ENCODE measurements at places on chromosomes 3 and 15.

GRCh38 chr3:4580346-4581123 lies 87.4 kb downstream of the ITPR1 start:
- no peak for DNase-seq

DNA sequence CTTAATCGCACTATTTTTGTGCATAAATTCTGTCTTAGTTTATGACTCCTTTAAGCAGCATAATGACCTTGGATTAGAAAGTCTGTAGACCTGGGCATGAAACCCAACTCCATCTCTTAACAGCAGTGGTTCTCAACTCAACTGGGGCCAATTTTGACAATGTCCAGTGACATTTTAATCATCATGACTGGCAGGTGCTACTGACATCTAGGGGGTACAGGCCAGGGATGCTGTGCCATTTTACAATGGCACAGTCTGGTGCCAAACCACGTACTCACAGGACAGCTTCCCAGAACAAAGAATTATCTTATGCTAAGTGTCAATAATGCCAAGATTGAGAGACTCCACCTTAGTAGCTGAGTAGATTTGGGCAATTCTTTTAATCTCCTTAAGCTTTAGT lies 405.0 kb downstream of the NTRK3 start:
- DNase-seq = no peak

DNA sequence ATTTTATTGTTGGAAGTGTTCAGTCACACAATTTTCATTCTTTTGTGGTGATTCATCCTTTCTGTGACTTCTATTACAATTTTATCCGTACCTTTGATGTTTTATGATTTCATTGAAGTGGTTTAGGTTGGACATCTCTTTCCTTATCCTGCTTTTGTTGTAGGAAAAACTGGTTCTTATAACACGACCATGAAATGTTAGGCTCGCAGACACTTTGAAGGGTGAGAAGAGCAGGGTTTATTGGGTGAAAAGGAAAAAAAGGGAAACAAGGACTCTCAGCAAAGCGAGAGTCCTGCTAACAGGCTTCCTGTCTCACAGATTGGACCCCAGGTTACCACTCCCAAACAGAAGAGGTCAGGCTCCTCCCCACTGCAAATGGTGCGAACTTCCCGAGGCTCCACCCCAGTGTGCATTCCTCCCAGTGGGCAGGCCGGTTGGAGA lies 257.4 kb downstream of the STXBP5L start:
- no peak for DNase-seq

DNA sequence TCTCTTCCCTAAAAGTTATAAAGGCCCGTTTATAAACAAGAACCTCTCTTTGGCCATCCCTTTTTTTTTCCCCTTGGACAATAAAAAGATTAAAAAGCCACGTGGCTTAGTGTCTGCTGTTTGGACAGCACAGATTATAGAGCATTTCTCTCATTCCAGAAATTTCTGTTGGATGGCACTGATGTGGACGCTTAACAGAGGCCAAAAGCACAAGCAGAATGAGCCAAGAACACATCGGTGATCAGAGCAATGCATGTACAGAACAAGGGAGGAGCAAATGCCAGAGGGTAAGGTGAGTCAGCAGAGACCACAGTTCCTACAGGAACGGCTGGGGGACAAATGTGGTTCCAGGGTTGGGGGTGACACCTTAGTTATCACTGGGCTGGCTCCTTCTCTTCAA lies 30.3 kb upstream of the CTNNB1 start:
- DNase-seq = peak; percentile 14

- no peak for DNase-seq
These were observed 145.5 kb upstream of the UMPS start for GRCh38 chr3:124584552-124585391.

DNA sequence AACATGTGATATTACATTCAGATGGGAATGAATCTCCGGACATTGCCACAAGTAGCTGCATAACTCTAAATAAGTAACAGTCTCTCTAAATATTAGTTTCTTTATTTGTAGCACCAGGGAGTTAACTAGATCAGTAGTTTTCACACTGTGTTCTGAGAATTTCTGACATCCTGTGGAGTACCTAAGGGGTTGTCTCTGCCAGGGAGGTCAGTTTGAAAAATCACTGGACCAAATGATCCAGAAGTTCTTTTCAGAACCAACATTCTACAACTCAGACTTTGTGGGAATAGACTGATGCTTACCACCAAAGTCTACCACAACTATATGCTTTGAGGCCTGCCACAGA lies 9.0 kb upstream of the ILDR1 start:
- no peak for DNase-seq

GRCh38 chr3:119239206-119239820 lies 1.4 kb downstream of the B4GALT4 start:
- DNase-seq = no peak

GRCh38 chr3:112303764-112304325 lies 9.8 kb upstream of the SLC9C1 start:
- no peak for DNase-seq

GRCh38 chr3:72964633-72965032 lies 32.0 kb upstream of the PPP4R2 start:
- no peak for DNase-seq

GRCh38 chr3:112030901-112031300 lies 3.6 kb upstream of the TMPRSS7 start:
- DNase-seq = no peak

GRCh38 chr15:78658823-78659222 lies 17.8 kb upstream of the CHRNB4 start:
- DNase-seq = no peak

DNA sequence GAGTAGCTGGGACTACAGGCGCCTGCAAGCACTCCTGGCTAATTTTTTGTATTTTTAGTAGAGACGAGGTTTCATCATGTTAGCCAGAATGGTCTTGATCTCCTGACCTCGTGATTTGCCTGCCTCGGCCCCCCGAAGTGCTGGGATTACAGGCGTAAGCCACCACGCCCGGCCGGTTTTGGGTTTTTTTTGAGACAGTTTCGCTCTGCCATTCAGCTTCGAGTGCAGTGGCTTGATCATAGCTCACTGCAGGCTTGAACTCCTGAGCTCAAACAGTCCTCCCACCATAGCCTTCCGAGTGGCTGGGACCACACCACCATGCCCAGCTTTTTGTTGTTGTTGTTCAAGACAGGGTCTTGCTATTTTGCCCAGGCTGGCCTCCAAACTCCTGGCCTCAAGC lies 16.0 kb upstream of the SCAP start:
- no peak for DNase-seq

- DNase-seq = no peak
These were observed 33.6 kb downstream of the DMXL2 start for GRCh38 chr15:51588966-51589365.

- no peak for DNase-seq
These were observed 112.7 kb downstream of the PROS1 start for GRCh38 chr3:93861017-93861416.

DNA sequence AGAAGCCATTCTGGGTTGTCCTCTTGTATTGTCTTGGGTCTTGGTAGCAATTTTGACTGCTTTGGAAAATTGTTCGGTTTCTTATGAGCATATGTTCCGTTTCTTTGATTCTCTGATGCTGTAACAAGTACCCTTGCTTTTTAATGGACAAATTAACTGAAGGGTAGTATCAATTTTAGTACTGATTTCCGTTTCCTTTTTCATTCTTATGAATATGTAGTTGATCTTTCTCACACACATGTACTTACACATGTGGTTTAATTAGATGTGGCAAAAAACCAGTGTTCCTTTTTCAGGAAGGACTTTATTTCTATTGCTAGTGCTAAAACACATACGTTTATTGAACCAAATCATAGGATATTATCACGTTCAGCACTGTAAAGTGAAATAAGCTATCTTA lies 119.1 kb downstream of the TCF12 start:
- no peak for DNase-seq

DNA sequence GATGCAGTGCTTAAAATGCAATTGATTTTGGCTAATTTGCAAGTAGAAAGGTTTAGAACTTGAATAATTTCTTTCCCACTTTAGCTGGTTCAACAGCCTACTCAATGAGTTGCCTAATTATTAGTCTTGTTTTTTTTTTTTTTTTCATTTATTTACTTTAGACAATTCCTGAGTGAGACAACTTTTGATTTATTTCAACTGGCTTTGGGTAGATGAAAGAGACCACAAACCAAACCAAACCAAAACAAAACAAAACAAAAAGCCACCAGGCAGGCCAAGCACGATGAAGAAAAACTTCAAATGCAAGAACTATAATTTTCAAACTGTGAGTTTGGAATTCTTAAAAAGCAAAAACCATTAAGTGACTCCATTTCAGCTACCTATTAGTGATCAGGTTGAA lies 469.9 kb downstream of the GBE1 start:
- no peak for DNase-seq

DNA sequence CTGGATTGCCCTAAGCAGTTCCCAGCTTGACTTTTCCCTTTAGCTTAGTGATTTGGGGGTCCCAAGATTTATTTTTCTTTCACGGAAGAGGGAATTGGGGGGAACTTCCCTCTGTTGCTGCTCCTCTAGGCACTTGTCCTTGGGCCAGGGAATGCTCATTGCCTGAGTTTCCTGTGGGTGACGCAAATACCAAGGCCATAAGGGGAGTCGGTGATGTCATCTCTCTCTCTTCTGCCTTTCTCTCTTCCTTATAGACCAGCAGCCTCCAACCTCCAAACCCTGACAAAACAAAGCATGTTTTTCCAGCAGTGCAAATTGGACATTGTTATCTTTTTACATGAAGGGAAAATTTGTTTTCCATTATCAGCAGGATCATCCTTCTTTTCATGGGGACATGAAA lies 120.2 kb downstream of the ITPR1 start:
- no peak for DNase-seq

GRCh38 chr15:51077221-51078153 lies 17.2 kb downstream of the TNFAIP8L3 start:
- DNase-seq = no peak

- DNase-seq = no peak
These were observed 364.5 kb upstream of the ICE2 start for GRCh38 chr15:60843482-60843881.

- DNase-seq = no peak
These were observed 86.0 kb downstream of the EFL1 start for GRCh38 chr15:82176542-82176941.

DNA sequence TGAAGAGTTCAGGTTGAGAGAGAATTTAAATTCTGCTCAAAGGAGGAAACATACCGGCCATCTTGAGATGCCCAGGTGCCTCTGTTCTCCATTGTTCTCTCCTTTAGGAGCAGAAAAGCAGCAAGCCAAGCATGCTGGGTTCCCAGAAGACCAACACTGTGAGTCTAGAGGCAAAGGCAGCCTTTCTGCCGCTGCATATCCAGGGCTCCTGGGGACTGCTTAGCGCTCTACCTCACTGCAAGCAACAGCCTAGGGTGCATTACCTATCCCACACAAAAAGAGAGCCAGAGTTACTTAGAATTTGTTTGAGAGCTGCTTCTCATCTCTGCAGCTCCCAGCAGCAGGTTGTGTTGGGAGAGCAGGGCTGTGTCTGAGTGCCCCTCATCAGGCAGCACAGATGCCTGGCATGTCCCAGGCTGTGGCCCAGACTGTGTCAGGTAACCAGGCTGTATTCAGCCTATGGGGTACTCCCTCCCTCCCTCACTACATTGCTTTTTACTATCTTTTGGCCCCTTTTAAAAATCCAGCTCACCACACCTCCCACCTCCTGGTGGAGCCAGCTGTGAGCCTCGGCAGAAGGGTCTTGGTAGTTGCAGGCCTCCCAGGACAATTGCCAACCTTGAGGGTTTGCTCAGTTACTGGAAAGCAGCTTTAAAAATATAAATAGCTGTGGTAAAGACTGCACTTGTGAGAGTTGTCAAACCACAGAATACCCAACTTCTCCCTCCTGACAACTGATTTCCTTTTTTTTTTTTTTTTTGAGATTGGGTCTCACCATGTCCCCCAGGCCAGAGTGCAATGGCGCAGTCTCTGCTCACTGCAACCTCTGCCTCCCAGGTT lies 30.2 kb downstream of the BCL2L10 start:
- no peak for DNase-seq

DNA sequence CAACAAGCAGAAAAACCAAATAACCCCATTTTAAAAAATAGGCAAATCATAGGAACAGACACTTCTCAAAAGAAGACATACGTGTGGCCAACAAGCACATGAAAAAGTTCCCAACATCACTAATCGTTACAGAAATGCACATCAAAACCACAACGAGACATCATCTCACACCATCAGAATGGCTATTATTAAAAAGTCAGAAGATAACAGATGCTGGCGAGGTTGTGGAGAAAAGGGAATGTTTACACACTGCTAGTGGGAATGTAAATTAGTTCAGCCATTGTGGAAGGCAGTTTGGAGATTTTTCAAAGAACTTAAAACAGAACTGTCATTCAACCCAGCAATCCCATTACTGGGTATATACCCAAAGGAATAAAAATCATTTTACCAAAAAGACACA lies 60.7 kb downstream of the ABI3BP start:
- DNase-seq = no peak

GRCh38 chr15:39132954-39133600 lies 447.8 kb upstream of the THBS1 start:
- peak; percentile 93 for DNase-seq

All from GM04503 (cell line).